ENCODE measurements at places on chromosomes 6 and 20.

DNA sequence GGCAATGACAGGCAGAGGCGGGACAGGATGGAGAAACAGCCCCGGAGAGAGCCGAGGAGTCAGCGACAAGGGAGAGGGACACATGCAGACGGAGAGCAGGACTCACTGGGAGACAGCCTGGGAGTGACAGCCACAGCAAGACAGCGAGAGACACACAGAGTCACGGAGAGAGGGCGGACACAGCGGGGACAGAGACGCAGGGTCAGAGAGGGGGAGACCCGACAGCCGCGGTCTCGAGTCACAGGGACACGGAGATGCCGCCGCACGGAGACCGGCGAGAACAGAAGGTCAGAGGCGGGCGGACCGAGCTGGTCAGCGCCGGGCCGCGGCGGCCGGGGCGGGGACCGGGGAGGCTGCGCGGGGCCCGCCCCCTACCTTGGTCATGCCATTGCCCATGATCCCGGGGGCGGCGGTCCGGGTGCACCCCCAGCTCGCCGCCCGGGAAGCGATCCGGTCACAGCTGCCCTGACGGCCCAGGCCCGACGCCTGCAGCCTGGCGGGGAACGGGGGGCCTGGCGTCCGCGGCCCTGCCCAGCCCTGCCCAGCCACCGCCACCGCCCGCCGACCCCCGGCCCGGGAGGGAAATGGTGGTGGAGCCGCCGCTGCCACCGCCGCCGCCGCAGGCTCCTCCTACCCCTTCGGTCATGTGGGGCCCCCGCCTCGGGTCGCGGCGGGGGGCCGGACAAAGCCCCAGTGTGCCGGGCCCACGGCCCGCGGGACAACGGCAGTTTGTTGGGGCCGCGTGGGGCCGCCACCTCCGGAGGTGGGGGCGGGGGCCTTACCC lies at the start of the genes DUSP15 and TTLL9:
Gene DUSP15, minus strand, starts transcription at position 586 of the 784 bp plus-strand sequence. Its CDS starts 190 bp downstream, at position 396.
Gene TTLL9, plus strand, starts transcription at position 693 of the 784 bp plus-strand sequence. CDS start 493 bp downstream, outside the sequence.
- no peak for DNase-seq

DNA sequence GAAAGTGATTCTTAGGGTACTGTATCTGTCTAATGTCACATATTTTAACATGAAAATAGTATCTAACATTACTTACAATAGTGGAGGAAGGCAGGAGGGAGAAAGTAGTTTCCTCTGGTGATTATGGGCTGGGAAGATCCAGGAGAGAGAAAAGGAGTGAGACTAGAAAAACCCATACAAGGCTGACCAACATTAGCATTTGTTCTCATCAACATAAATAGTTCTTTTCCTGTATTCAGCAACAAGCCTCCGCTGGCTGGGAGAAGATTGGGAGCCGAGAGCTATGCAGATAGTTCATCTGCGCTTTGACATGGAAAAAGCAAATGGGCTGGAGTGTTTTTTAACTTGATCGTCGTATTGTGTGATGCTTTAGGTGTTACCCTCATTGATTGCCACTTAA lies 239.4 kb downstream of the PHACTR1 start:
- no peak for DNase-seq

GRCh38 chr6:25641377-25641776 lies 10.6 kb upstream of the SCGN start:
- DNase-seq, result no peak

DNA sequence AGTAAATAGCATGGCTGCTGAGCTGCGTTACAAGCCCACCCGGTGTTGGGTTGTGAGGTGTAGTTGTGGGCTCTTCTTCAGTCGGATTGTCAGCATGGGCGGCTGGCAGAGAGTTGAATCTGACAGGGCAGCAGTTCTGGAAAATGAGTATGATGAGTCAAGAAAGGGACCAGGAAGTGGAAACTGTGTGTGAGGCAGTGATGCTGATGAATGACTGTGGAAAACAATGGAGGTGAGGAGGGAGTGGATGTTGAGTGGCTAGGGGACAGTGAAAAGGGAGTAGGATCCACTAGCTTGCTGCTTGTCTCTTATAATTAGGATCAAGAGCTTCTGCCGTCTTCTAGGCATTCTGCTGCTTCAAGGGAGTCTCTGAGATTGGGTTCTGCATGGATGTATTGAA lies 154.3 kb downstream of the ESR1 start:
- DNase-seq, result no peak

GRCh38 chr6:105978974-105979373 lies 107.2 kb upstream of the PRDM1 start:
- DNase-seq, result no peak

GRCh38 chr6:32989368-32989767 lies 20.0 kb downstream of the HLA-DOA start:
- DNase-seq, result no peak

DNA sequence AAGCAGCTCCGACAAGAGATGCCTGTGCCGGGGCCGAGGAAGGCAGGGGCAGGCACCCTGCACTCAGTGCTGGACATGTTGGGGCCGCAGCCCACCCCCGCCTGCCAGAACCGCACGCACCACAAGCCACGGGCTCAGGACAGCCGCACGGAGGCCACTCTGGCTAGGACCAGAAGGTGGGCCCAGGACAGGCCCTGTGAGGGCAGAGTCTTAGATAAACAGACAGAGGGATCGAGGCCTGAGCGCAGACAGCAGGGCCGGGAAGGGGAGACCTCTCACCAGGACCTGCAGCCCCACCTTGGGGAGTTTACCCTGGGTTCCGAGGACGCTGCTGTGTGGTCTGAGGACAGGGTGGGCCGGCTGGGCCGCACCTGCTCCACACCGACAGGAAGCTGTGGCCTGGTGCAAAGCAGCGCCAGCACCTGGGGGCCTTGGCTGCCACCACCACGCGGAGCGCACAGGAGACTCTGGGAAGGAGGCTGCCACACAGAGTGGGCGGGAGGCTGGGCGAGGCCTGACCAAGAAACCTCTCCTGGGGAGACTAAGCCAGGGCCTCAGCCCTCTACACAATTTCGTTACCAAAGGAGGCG lies 32.0 kb downstream of the KCNQ2 start:
- no peak for DNase-seq

- DNase-seq, result no peak
Measured at GRCh38 chr6:4788953-4789584, 12.9 kb downstream of the CDYL start.

GRCh38 chr20:53816872-53817398 lies 223.3 kb upstream of the ZNF217 start:
- no peak for DNase-seq

DNA sequence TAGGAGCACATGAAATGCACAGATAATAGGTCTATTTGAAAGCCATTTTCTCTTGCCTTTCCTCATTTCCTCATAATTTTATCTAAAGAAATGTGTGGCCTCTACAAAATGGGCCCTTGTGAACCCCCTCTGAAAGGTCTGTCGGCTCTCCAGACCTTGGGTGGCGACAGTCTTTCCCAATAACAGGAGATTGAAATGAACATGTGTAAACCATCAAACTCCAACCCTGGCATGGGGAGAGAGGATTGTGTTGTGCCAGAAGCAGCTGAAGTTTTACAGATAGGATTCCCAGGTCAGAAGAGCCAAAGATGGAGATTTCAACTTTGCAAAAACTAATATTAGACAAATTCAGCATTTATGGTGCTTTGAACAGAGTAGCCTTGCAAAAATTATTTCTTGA lies 277.1 kb upstream of the ECI2 start:
- DNase-seq, result no peak

DNA sequence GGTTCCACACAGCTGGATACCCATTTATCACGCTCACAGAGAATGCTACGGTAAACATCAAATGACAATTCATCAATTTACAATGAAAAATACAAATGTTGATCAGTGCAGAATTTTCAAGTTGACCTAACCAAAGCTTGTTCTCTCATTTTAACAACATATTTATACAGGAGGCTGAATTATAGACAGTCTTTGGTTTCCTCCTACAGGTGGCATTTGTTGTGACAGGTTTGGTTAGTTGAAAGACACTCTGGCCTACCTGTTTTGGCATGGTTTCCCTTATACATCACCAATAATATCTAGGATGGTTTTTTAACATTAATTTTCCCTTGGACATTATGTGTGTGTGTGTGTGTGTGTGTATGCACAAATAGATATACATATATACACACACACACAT lies 642.5 kb upstream of the MMS22L start:
- DNase-seq, result no peak

GRCh38 chr6:76708641-76709331 lies 636.3 kb upstream of the IMPG1 start:
- DNase-seq, result no peak

DNA sequence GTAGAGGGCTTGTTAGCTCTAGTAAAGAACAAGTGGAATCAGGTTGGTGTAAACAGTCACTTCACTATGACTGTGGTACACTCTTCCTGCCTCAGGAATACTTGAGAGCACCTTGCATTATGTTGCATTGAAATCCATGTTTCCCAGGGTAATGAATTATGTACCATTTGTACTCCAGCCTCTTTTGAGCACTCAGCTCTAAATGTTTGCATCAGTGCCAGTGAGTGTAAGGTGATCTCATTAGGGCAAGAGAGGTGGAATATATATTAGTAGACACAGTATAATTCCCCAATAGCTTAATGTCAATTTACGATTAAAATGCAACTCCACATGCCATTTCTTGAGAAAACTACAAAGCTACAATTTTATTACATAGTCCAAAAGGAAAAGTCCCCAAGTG lies 319.6 kb upstream of the POU3F2 start:
- no peak for DNase-seq
